ENCODE measurements at places on chromosomes 16 and 17.

GRCh38 chr17:4270736-4271135 lies 7.0 kb upstream of the ANKFY1 start:
- DNase-seq, result no peak

- DNase-seq, result no peak
Observed at GRCh38 chr17:28524476-28525424, 18.6 kb downstream of the FOXN1 start.

- no peak for DNase-seq
Observed at GRCh38 chr17:28404812-28405570, 1.0 kb downstream of the SLC46A1 start.

DNA sequence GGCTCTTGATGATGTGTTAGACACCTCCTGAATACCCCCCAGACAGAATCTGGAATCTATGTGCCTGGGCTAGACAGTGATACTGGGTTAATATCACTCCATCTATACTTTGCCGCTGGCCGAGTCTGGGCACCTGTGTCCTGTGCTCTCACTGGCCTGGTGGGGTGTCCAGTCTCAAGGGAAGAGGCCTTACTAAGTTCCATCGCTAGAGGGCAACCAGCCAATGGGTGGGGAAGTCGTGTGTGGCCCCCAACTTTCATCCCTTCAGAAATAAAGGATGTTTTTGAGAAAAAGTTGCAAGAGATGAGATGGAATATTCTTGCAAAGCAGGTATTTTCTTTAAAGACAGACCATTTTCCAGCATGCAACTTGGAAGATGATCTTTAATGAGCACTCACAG lies 1.6 kb upstream of the GLP2R start:
- DNase-seq, result no peak

GRCh38 chr16:988471-989353 lies 7.1 kb downstream of the SOX8 start:
- no peak for DNase-seq
